ENCODE measurements at places on chromosomes 16 and 17.

GRCh38 chr17:78722246-78722761 is 59.8 kb downstream of the CYTH1 start:
- DNase-seq = peak; percentile 83

DNA sequence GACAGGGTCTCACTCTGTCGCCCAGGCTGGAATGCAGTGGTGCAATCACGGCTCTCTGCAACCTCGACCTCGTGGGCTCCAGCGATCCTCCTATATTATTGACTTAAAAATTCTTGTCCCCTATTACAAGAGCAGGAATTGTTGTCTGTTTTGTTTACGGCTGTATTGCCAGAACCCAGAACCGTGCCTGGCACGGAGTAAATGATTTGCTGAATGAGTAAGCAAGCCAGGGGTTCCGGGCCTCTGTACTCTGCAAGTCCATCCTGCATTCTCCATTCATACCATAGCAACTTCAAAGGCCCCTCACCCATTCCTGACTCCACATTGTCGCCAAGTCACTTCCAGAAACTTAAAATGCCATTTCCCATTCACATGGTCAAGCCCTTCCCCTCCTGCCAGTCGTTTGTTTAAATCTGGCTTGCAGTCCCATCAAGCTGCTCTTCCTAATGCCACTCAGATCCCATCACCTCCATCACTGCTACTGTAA is 6.9 kb downstream of the ADCY9 start:
- no peak for DNase-seq

DNA sequence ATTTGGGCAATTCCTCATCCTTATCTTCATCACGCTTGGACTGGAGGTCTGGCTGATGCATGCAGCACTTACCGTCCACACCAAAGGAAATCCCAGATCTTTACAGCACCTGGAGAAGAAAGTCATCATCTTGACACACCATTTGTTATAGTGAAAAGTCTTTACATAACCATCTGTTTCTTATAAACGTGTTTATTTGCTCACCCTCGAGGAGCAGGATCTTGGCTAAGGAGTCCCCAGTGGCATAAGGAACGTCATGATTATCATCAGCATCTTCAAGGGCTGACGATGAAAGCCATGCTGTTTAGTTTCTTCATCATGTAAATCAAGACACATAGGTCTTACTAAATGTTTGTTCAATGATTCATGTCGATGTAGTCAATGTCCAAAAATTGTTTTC is 248.8 kb upstream of the ELAC2 start:
- DNase-seq = no peak

DNA sequence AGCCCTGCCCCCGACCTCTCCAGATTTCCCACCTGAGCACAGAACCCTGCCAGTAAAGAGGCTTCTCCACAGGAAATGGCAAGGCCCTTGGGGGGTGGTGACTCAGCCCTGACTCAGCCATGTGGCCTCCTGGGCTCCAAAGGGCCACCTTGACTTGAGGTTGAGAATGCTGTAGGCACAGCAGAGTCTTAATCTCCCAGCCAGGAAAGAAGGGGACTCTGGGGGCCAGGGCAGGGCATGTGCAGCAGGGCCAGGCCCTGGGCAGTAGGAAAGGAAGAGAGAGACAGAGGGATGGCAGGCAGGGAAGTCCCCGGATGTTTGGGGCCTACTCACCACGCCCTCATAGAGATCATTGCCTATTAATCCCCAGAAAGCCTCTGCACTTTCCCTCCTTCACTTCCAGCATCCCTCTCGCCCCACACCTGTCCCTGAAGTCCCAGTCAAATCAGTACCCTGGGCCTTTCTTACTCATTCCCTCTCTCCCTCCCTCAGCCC is 4.8 kb upstream of the ITGA3 start:
- DNase-seq = no peak

DNA sequence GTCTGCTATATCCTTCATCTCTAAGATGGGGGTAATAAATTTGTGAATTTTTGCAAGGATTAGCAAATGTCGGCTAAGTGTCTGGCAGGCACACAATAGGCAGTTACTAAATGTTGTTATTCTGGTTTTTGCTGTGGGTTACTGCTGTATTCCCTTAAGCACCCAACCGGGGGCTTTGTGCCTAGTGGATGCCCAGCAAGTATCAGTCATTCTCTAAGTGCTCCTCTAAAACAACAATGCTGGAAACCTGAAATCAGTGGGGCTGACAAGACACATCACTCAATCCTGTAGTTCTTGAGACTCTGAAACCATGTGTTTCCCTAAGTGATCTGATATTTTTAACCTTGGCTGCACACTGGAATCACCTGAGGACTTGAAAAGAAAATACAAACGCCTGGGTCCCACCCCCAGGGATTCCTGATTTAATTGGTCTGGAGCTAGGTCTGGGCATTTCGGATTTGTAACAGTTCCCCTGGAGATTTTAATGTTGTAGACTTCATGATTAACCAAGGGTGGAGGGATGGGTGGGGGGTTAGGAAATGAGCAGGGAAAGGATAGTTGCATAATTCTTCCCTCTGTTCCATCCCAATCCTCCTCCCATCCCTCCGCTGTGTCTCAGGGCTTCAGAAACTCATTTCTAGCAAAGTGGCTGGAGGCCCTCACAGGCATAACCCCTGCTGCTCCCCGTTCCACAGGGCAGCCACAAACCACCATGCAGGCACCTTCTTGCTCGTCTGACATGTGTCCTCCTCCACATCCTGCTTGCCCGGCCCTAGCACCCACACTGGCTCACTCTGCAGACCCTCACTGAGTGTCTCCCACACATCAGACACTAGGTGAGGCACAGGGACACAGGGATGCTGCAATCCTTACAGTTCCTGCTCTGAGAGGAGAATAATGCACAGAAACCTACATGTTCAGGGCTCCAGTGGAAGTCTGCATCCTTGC is 61.7 kb upstream of the LYRM9 start:
- DNase-seq = no peak

DNA sequence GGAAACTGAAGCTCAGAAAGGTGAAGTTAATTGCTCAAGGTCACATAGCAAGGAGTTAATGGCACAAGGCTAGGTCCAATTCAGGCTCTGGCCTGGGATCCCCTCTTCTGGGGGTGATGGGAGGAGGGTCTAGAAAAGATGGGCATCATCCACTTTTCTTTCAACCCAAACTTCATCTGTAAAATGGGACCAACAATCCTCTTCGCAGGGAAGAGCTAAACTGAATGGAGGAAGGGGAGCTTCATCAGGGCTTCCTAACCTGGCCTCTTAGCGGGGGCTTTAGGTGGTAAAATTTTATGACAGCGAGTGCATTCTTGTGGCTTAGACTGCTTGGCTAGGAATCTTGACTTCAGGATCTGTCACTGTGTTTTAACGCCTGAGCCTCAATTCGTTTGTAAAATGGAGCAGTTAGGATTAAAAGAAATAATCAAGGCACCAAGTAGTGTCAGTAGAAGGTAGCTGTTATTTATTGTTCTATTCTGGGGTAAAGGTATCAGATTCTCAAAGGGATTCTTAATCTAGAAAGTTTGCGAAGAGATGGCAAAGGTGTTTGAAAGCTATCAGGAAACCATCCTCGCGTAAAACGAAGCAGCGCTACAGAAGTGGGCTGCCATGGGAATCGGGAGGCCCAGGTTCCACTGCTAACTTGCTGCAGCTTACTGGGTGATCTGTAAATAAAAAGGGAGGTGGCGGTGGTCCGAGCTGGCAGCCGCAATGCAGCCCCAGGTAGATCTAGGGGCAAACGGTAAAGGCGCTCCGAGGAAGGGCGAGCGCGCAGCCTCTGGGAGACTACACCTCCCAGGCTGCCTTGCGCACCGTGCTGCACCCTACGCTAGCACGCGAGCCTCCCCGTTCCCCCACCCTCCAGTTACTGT is 1.5 kb upstream of the SRCAP start:
- DNase-seq = peak; percentile 92

DNA sequence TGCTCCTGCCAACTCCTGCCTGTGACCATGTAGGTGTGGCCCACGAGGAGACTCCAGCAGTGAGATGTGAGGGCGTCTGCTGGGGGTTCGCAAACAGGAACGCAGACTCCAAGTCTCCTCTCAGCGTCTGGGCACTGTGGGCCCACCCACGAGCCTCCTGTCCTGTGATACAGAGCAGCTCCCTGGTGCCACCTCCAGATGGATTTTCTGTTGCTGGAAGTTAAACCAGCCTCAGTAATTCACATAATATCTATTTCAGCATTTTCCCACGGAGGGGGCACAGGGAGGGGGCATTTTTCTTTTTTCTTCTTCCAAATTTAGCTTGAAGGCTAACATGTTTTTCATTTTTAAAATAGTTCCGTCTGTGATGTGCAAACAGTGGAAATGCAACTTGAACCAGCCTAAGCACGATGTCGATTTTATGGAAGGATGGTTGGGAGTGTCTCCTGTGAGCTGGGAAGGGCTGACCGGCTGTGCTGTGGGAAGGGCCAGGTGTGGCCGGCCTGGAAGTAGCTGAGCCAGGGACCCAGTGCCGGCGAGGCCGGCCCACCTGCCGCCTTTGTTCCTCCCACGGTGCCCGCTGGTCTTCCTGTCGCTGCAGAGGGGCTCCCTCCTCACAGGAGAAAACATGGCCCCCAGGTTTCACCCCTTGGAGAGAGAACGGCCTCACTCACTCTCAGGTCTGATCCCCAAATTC is 3.9 kb upstream of the RAB40B start:
- DNase-seq = no peak

DNA sequence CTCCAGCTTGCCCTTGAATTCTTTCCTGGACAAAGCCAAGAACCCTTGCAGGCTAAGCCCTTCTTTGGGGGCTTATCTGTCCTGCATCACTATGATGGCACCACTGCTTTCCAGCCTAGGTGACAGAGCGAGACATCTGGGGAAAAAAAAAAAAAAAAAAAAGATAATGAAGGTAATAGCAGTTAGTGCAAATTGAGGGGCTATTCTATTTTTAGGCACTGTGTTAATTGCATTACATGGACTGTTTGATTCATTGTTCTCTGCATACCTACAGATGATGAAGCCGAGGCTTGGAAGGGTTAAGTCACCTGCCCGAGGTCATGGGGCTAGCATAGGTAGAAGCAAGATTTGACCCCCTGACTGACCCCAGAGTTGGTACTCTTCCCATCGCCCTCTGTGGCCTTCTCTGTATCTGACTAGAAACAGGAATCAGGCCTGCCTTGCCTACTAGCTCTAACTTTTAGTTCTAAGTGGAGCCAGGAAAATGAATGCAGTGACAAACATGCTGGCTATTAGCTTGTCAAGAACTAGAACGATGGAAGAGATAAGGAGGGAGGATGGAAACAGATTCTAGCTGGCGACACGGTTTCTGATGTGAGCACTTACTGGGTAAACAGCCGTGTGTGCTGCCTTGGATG is 312.1 kb downstream of the SNX29 start:
- DNase-seq = no peak

DNA sequence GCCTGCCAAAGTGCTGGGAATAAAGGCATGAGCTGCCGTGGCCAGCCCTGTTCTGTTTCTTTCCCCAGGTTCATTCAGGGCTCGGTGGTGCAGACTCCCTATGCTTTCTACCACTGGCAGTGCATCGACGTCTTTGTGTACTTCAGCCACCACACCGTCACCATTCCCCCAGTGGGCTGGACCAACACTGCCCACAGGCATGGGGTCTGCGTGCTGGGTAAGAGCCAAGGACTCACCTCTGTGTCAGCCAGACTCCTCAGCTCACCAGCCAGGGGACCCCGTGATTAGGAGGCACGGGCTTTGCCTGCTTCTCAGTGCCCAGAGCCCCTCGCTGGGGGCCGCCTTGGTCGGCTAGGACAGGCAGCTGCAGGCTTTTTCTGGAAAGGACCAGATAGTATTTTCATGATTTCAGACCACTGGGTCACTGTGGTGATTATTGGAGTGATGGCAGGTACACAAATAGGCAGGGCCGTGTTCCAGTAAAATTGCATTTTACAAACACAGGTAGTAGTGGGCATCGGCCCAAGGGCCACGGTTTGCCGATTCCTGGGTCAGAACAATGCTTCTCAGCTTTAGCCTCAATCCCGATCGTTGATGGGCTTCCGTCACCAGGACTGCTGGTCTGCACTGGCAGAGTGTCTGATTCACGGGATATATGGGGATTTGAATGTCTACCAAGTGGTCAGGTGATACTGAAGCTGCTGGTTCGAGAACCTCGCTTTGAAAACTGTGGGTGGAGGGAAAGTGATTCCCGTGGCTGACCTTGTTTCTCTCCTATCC is 5.0 kb downstream of the ENGASE start:
- no peak for DNase-seq

GRCh38 chr17:29060475-29060874 is 17.5 kb downstream of the PIPOX start:
- DNase-seq = no peak

DNA sequence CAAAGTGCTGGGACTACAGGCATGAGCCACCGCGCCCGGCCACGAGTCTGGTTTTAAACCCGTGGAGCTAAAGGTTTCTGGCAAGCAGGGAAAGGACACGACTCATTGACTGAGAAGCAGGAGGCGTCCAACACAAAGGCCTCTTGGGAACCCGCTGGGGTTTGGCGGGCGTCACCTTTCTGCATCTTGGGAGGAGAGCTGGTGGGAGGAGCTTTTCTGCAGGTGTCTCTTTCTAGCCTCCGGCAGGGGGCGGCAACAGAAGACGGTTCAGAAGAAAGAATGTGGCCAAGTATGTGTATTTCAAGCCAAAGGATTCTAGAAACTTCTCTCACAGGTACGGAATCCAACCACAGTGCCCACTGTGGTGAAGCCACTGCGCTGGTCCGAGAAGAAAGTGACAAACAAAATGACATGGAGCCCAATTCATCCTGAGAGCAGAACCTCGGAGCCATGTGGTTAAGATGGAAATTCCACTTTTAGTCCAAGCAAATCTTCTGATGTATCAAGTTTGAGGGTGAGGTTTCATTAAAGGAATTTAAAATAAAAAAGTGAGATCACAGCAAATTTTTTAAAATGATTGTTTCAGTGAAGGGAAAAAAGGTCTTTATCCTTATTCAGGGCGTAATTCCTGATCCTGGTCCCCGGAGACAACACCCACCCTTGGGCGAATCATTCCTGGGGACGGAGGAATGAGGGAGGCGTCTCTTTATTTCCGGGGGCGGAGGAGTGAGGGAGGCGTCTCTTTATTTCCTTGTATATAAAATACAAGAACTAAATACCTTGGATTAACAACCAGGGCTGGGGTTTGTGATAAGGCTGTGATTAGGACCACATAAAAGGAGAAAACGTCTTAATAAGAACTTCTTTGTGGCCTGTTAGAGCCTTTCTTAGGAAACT is 97.6 kb downstream of the MRM3 start:
- peak; percentile 80 for DNase-seq
